ENCODE measurements at places on chromosomes 5 and 9.

GRCh38 chr9:522658-523057 is 308.0 kb downstream of the DOCK8 start:
- no peak for DNase-seq

GRCh38 chr5:32934529-32934928 is 223.4 kb downstream of the NPR3 start:
- DNase-seq: no peak

GRCh38 chr5:161084115-161084514 is 232.1 kb upstream of the ATP10B start:
- no peak for DNase-seq

DNA sequence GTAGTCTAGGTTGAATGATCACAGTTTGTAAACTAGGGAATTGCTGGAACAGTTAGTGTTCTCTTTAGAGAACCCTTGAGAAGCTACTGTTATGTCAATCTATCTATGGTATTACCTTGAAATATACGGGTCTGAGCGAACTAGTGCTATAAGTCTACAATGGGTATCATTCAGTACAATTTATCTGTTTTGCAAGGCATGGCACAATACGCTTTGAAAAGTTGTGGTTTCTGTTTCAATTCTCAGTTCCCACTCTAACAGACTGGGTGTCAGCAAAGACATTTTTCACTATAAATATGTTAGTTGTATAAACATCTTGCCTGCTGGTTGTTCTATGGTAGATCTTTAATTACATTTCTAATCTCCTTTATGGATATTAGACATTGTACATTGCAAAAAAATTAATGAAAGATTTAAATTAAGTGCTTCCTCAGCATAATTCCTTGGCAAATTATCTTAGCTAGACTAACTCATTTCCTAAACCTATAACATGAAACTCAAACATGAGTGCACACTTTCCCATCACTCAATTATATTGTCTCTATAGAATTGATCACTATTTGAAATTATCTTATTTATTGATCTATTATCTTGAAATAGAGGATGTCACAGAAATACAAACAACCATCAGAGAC is 24.9 kb upstream of the SLCO6A1 start:
- DNase-seq: no peak

DNA sequence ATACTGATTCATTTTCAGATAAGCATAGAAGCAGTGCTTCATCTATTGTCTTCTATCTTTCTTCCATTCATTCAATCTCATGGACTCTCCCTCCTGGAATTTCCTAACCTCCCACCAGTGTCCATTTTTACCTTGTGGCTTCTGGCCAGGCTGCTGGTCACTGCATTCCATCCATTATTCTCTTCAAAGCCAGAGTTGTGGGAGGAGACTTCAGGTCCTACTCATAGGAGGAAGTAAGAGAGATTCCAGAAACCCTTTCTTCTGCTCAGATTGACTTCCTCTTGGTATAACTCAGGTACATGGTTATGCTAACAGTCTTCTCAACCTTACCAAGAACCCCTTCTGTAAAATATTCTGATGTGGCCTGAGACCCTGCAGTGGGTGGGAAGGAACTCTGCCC is 153.3 kb upstream of the SLC12A2 start:
- DNase-seq: no peak

GRCh38 chr5:175463641-175464040 is 14.7 kb upstream of the SFXN1 start:
- DNase-seq: no peak

- no peak for DNase-seq
Observed at GRCh38 chr9:137301081-137301947, 757 bp downstream of the NRARP start.

DNA sequence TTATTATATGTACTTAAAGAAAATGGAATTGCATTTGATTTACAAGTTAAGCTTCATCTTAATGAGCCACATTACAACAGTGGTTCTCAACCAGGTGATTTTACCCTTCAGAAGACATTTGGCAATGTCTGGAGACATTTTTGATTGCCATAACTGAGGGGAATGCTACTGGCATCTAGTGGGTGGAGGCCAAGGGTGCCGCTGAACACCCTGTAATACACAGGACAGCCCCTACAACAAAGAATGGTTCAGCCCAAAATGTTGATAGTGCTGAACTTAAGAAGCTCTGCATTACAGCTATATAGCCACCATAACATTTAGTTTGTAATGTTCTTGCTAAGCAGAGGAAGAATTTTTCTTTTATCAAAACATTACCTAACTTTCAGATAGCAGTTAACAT is 103.1 kb downstream of the PAM start:
- DNase-seq: no peak

DNA sequence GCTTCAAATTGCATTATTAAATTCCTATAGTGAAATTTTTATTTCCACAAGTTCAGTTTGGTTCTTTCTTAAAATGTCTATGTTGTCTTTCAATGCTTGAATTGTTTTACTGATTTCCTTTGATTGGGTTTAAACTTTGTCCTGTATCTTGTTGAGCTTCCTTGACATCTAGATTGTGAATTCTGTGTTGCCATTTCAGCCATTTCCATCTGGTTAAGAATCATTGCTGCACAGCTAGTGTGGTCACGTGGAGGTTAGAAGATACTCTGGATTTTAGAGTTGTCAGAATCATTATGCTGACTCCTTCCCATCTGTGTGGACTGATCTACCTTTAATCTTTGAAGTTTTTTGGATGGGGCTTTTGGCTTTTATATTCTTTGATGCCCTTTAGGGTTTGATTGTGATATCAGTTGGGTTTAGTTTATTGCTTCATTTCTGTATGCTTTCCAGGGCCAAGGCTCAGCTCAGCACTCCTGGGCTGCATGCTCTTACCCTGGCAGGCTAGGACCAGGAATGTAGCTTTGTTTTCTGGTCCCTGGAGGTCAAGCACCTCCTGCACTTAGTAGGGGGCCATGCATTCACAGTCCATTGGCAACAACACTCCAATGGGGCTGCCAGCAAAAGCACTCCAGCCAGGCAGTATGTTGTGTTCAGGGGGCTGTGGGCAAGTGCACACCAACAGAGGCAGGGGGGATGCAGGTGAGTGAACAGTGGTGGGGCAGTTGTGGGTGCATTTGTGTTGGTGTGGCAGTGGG is 141.4 kb downstream of the PRR16 start:
- DNase-seq: no peak

DNA sequence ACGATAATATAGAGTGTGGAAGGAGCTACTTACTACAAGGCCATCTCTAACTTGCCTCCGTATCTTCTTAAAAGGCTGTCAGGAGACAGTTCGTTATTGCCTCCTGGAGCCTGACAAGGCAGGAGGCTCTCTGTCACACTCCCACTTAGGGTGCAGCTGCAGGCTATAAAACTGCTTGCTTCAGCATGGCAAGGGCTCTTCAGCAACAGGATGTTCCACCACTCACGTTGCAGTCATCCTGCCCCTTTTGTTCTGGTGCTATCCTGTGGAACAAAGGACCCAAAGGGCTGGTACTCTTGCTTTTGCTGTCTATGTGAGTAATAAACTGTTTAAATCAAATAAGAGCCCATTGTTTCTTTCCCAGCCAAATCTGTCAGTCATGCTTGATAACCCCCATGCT is 508.9 kb downstream of the NTRK2 start:
- peak; percentile 62 for DNase-seq

DNA sequence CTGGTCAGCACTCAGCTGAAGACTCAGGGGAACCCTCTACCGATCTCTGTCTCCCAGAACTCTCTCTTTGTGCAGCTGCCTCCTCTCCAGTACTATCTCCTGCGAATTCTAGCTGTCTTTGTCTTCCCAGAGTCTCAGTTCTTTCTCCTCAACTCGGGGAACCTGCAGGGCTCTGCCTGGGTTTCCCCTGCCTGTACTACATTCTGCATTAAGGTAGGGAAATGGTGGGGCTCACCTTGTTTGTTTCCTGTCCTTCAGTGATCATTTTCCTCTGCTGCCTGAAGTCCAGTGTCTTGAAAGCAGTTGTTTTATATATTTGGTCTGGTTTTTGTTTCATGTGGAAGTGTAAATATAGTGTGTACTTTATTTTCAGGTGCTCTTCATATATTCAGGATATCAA is 43.1 kb upstream of the IGFBPL1 start:
- DNase-seq: no peak

- peak; percentile 44 for DNase-seq
Observed at GRCh38 chr9:94668928-94669729, 29.8 kb upstream of the FBP1 start.

DNA sequence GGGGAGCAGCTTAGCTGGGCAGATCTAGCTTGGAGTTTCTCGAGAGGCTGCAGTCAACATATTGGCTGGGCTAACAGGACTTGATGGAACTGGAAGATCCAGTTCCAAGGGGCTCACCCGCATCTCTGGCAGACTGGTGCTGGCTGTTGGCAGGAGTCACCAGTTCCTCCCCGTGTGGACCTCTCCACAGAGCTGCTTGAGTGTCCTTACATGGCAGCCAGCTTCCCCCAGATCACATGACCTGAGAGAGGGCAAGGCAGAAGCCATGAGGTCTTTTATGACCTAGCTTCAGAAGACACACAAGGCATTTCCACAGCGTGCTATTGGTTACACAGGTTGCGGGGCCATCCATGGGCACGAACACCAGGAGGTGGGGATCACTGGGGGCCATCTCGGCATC is 26.4 kb upstream of the RXRA start:
- no peak for DNase-seq

GRCh38 chr9:134699343-134699740 is 57.7 kb downstream of the COL5A1 start:
- no peak for DNase-seq

GRCh38 chr5:128099944-128100343 is 16.4 kb downstream of the SLC12A2 start:
- DNase-seq: no peak

- DNase-seq: no peak
Observed at GRCh38 chr9:115090486-115090885, 27.5 kb downstream of the TNC start.

GRCh38 chr9:12812710-12813109 is 37.9 kb downstream of the LURAP1L start:
- no peak for DNase-seq

DNA sequence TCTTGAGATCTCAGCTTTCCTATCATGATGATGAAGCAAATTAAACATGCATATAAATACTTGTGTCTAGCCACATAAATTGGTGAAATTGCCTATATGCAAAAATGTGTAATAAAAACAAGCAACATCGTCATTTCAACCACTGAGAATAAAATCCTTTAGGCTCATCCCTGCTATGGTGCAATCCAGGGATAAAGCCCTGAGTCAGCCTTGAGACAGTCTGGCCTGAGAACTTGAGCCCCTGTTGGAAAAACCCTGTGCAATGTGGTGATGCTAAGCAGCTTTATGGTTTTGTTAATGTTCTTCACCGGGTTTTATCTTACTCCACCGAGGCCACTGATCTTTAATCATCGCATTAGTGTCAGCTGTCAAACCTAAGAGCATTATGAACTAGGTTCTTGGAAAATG is 170.5 kb downstream of the DCP2 start:
- DNase-seq: no peak

GRCh38 chr5:32346869-32347268 is 34.1 kb upstream of the MTMR12 start:
- no peak for DNase-seq

GRCh38 chr9:88645172-88645878 is 110.3 kb downstream of the NXNL2 start:
- no peak for DNase-seq

DNA sequence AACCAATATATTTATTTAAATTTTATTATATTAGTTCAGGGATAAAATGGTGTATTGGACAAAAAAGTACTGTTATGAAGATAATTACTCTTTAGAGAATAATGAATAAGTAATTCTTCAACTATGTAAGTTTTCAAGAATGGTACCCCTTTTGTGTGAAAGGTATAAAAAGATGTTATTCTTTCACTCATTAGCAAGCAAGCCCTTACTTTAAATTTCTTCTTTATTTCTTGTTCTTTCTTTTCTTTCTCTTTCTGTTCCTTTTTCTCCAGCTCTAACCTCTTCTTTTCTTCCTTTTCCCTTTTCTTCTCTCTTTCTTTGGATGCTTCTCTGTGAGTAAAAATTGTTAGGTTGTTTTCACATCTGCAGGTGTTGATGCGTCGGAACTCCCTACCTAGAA is 63.2 kb upstream of the RICTOR start:
- no peak for DNase-seq

DNA sequence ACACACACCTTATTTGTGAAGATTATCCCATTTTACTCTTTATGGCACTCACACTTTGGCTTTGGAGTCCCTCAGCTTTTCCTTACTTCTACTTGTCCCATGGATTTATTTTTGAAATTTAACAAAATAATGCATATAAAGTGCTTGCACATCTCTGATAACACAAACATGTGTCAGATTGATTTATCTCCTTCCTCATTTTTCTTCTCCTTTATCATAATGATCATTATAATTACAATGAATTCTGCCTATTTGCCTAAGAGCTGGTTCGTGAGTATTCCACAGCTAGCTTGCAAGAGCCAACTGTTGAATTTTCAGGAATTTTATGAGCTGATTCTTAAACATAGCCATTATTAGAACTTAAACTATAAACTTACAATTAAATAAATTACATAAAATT is 347.7 kb downstream of the CHSY3 start:
- DNase-seq: no peak

GRCh38 chr5:132012371-132013005 is 1.0 kb upstream of the ACSL6 start:
- DNase-seq: peak; percentile 74

DNA sequence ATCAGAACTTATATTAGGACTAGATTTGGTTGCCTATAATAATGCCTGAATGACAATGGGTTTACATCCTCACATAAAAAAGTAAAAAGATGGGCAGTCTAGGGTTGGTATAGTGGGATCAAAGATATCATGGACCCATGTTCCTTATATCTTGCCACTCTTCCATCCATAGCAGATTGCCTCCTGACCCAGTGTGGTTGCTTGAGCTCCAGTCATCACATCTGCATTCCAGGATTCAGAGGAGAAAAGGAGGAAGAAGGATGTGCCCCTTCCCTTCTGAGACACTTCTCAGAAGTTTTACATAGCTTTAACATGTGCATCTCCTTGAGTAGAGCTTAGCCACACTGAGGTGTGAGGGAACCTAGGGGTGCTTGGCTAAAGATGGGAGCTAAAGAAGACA is 22.9 kb downstream of the RALGPS1 start:
- no peak for DNase-seq

DNA sequence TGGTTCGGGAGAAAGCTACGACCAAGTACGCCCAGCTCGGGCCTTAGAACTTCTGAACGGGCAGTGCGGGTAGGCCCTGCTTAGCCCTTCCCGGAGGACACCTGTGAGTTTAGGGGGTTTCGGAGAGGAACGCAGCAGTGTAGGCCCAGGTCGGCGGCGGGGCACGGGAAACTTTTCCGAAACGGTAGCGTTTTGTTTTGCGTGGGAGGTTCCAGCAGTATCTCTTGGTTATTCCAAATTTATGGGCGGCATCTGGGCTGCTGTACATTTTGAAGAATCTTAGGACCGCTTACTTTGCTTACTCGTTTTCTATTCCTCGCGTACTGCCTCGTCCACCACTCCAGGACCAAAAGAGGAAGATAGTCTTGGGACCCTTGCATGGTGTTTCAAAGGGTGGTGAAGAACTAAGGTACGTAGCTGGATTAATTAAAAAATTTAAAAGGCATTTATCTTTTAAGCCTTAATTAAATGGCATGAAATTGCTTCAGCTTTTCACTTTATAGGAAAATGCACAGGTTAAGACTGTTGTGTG is 492 bp downstream of the TENT2 start:
- no peak for DNase-seq
